Hematopoietic multipotent progenitor cell treated with erythropoietin and hydrocortisone succinate and interleukin-3 and kit ligand, for 17 days (in vitro differentiated cells): ENCODE measurements at places on chromosomes 5 and 9.

- DNase-seq, result no peak
These were observed 446.7 kb upstream of the GRAMD2B start for GRCh38 chr5:125976421-125977000.

DNA sequence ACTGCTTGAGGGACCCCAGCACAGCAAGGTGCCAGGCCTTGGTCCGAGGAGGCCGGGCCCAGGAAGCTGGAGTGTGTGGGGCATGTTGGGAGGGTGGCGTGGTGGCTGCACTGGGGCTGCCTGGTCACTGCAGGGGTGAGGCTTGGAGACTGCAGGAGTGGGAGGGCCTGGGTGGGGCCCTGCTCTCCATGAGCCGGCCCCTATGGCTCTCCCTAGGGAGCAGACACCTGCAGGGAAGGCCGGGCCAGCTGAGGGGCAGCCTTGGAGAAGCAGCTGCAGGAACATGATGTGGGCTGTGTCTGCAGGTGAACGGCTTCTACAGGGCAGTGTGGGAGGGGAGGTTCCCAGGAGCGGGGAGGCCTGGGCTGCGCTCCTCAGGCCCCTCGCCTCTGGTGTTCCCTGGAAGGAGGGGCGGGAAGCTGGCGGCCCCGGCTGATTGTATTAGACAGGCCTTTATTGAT, 41.7 kb upstream of the TMEM250 start:
- DNase-seq, result no peak

- no peak for DNase-seq
These were observed 33.3 kb downstream of the RASEF start for GRCh38 chr9:83029531-83030137.

DNA sequence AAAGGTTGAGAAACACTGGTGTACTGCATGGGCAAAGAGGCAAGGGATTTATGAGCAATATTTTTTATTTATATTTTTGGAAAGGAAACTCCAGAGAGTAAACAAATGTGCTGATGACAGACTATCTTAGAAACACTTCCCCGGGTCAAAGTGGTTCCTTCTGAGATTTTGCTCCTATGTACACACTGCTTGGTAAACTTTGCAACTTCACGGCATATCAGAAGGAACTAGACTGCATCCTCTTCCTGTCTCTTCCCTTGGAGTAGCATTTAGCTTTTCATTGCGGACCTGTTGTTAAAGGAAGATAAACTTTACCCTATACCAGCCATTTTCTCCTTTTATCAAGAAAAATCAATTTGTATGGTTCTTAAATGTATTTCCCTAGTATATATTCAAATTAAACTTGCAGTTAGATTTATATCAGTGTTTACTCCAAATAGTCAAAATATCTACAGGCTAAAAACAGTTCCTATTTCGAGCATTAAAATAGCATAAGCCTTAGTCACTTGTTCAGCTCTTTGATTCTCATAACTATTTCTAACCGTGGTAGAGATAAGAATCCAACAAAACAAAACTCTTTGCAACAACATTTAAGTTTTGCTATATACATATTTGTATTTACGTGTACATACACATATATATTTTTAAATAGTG, 48.0 kb upstream of the LRRC19 start:
- DNase-seq, result no peak

DNA sequence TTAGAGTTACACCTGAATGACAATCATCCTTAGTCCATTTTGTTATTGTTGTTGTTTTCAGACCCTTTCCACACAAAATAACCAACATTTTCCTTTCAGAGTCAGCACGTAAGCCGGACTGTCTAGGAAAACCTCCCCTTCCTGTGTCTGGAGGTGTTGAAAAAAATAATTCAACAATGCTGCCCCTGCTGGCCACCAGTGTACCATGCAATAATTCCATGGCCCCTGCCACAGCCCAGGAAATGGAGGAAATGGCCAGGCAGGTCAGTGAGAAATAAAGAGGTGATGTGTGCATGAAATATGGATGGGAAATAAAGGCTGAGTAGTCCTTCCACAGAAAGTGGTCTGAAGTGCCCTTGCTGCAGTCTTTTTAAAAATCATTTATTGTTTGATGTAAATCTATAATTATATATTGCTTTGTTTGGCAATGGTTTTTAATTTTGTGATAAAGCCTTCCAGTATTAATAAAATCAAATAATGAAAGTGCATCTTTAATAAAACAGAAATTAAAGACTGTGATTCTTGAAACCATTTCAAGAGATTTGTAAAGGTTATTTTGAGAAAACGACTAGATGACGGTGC, 152.8 kb upstream of the PAPPA start:
- DNase-seq, result no peak

GRCh38 chr5:18772475-18772874, 1138.2 kb downstream of the TAF11L14 start:
- DNase-seq, result no peak

DNA sequence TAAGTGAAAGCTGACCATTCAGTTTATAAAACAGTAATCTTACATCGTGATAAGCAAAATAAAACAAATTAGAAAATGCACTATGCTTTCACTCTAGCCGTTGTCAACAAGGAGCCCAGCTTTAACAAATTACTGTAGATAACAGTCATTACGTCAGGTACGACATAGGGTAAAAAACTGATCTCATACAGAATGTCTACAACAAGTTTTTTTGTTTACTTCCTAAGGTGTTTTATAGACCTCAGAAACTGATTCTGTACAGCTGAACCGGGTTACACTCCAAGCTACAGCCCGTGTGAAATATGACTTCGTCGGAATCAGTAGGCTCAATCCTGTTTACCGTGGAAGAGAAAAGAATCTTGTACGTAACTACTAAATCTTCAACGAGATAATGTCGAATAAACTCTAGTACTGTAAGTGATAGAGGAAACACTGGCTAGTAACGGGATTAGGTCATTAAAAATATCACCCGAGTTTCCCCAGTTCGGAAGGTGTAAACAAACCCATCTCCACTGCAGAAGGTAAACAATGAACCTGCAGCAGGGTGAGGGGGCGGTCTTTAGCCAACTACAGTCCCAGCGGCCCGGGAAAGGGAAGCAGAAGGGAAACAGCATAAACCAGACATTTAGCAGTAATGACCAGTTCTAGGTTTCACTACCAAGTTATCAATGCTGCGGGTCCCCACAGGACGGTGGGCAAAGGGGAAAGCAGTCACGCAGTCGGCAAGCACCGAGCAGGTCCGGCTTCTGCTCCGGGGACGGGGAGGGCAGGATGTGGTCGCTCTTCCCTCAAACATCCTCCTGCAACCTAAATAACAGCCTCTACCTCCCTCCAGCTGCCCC, 1.1 kb downstream of the RICTOR start:
- peak; percentile 86 for DNase-seq

DNA sequence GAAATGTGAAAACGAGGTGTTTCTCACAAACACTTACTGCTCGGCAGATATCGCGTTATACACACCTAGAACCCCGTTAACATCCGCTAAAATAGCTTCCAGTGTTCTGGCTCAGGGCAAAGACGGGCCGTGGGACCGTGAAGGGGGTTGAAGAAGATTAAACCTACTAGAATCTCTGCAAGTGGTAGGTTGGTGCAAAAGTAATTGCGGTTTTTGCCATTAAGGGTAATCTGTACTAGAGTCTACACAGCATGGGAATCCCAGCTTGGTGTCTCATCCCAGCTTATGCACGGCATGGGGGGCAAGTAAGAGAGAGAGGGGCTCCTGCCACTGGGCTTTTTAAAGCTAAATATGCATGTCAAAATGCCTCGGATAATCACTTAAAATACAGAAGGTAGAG, 43.9 kb downstream of the HRH2 start:
- DNase-seq, result no peak

- no peak for DNase-seq
These were observed 175.7 kb downstream of the PBX3 start for GRCh38 chr9:125922854-125923253.

DNA sequence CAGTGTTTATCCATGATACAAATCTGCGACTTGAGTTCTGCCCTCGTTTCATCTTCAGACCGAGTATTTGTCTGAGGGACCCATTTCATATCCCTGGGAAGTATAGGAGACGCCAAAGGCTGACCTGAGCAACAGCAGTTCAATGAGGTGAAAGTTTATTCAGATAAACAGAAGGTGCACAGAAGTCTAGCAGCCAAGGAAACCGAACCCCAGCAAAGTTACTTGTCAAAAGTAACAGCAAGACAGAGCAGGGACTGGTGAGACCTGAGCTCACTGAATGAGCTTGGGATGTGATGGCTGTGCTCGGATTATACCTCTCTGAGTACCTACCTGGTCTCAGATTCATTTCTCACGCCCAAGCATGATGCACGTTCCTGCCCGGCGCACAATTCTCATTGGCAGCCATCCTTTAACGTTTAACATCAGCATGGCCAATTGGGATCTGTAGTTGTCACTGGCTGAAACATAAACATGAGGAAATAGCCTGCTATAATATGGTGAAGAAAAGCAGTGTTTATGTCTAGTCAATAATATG, 599 bp downstream of the LYRM7 start:
- DNase-seq, result no peak

GRCh38 chr5:112918136-112918535, 3.9 kb downstream of the REEP5 start:
- DNase-seq, result no peak

- DNase-seq, result no peak
These were observed 1061.9 kb upstream of the CDH18 start for GRCh38 chr5:21049901-21050300.

GRCh38 chr9:137152844-137153405, 14.0 kb downstream of the GRIN1 start:
- no peak for DNase-seq

- DNase-seq, result no peak
These were observed 382.8 kb upstream of the ZNF608 start for GRCh38 chr5:125129151-125129806.

GRCh38 chr5:132471944-132472343, 18.6 kb downstream of the IRF1 start:
- DNase-seq, result no peak

DNA sequence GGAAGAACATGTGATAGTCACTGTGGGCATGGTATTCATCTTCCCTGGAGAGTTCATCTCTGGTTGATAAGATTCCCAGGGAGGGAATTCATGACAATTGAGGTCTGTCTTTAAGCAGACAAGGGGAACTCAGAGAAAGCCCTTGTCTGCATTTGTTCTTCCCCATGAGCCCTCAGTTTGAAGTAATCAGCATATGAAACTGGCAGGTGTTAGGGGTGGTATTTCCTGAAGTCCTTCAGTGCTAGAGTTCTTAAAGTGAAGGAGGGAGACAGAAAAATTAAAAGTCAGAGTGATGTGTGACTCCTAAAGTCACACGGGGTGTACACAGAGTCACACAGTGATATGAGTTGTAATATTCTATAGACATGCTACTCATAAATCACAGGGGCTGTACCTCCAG, 60.6 kb upstream of the SYK start:
- DNase-seq, result no peak

- no peak for DNase-seq
These were observed 286.5 kb downstream of the MAST4 start for GRCh38 chr5:66882606-66883227.

GRCh38 chr5:14457476-14457875, 124.1 kb upstream of the OTULINL start:
- no peak for DNase-seq

- DNase-seq, result no peak
These were observed 50.3 kb downstream of the APBA1 start for GRCh38 chr9:69621730-69622460.

DNA sequence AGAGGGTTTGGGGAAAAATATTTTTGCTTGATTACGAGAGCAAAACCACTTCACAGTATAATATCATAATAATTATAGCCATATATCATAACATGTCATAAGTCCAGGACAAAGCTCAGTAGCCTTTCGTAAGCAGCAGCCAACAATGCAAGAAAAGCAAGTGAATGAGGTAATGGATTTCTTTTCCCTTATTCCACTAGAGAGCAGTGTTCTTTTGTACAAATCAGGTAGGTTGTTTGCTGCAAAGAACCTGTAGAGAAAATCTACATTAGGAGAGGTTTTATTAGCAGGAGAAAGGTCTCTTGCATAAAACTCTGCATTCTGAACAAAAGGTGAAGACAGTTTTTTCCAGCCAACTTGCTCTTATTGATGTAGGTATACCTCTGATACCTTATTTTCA, 1033.4 kb downstream of the TLE4 start:
- DNase-seq, result no peak

DNA sequence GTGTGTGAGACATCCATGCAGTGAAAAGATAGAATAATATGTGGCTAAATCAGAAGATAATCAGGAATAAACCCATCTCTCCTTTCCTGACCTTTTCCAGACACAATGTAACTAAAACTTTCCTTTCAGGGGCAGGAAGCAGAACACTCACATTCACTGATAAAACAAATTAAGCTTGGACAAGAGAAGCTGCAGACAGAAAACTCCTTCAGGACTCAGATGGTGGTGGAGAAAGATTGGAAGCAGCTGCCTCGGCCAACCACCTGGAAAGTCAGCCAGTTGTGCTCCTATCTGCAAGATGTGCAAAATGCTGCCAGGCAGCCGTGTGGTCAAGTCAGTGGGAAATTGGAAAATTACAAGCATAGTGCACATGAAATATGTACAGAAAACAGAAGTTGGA, 26.9 kb downstream of the RASEF start:
- no peak for DNase-seq

DNA sequence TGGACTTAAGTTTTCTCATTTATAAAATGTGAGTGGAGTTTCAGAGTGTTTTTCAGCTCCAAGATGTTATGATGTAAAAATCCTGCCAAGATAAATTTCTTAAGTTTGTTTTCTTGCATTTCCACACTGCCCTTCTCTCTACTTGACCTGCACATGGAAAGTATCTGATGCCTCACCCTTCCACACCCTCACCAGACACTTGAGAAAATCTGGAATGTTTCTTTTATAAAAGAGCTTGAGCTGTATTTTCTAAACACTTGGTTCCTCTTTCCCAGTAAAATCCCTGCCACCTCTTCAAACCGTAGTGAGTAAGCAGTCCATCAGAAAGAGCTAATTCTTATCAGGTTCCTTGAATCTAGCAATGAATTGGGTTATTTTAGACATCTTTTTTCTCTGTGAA, 42.9 kb downstream of the FOXD1 start:
- DNase-seq, result no peak

DNA sequence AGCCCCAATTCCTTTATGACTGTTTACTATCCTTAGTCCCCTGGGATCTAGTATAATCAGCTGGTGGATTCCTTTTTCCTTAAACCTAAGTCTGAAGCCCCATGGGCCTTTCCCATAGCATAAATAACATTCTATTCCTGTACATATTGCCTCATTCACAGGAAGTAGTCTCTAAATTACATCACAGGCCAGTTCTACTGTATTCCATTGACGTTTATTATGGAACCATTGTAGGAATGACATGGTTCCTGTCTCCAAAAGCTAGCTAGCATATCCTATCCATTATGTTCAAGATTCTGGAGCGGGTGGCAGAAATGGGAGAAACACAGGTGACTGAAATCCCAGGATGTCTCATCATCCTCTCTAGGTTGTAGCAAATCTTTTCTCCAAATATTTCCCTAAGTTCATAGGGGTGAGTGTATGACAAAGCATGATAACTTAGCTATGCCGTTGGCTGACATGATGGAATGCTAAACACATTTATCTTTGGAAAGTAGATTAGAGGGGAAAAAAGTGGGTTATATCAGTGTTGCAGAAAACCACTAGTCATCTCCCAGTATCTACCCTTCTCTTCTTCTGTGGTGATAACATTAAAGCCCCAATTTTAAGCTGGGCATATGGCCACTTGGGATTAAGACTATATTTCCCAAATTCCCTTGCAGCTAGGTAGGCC, 140.1 kb downstream of the FGF1 start:
- DNase-seq, result no peak

- no peak for DNase-seq
These were observed 445.0 kb upstream of the DMAC1 start for GRCh38 chr9:8244505-8245092.

- DNase-seq, result peak; percentile 67
These were observed 9.3 kb downstream of the TMEM245 start for GRCh38 chr9:109110329-109111021.
